ENCODE measurements at places on chromosomes 7 and 10. TPM values are rescaled to one million over a fixed set of nuclear protein-coding genes. Genes with fewer than 3 reads are reported as not detected.

DNA sequence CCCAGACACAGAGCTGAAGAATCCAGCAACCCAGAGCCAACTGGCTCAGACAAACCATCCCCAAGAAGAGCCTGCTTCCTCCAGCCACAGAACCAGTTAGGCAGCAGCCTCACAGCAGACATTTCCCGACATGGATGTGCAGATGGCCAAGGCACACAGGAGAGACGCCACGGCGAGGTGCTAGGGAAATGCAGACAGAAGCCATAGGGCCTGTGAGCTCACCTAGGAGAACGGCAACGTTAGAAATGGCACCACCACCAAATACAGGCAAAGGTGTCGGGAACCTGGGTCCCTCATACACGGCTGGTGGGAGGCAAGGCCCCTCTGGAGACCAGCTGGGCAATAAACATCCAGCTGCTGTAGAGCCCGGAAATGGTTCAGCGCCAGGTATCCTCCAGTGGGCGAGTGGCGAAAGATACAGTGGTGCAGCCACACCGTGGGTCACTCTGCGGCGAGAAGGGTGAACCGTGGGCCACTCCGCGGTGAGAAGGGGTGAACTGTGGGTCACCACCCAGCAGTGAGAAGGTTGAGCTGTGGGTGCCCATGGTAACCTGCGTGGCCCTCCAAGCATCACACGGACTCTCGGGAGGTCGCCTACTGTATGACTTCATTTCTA lies 31.2 kb downstream of the JAKMIP3 start:
- H3K36me3 ChIP-seq: no peaks in the 10 kb centered on the region
- no peak overlapping the region for H3K4me3 ChIP-seq

The LSM8 gene
- 33.0 TPM for total RNA-seq

GRCh38 chr7:571096-571717 lies 51.6 kb upstream of the PDGFA start:
- H3K36me3 ChIP-seq: no peaks in the 10 kb centered on the region
- DNase-seq: no peak
- H3K27ac ChIP-seq: no peak overlapping the region
- no peak overlapping the region for H3K4me3 ChIP-seq

DNA sequence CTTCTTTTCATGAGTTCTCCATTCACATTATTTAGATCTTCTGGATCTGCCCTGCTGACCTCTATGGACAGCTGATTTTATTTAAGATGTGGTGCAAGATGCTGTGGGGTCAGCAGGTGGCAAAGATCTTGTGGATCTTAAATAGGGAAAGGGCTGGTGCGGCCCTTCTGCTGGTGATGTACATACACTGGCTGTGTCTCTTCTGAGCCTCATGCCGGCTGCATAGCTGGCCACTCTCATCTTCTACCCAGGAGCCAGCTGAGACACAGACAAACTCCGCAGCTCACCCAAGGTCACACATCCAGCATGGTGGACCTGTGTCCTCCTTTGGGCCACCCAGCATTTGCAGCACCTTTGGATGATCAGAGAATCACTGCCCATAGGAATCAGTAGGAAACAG lies 9.7 kb downstream of the RBP3 start:
- H3K4me3 ChIP-seq: no peak overlapping the region
- no peaks in the 10 kb centered on the region for H3K36me3 ChIP-seq
- H3K4me1 ChIP-seq: no peaks in the 10 kb centered on the region
- peak; percentile 31 for DNase-seq
- no peak overlapping the region for H3K27ac ChIP-seq
- H3K27me3 ChIP-seq: peaks cover 2% of the 10 kb centered on the region

DNA sequence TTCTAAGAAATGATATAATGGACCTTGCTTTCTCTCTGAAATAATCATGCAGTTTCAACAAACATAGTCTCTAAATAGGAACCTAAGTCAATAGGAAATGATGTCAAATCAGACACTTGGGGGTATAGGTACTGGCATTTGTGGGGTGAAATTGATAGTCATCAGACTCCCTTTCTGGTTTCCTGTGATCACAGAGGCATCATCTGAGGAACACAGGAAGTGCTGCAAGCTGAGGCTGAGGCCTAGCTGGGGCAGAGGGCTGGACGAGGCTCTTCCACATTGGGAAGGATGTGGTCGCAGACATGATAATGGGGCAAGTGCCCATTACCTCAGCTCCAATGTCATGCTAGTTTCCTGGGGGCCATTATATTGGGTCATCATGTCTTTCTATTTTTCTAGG lies 33.5 kb upstream of the TARP start:
- H3K36me3 ChIP-seq: no peaks in the 10 kb centered on the region
- no peak for DNase-seq
- H3K27ac ChIP-seq: no peak overlapping the region
- peaks cover 11% of the 10 kb centered on the region for H3K27me3 ChIP-seq

- no peaks in the 10 kb centered on the region for H3K27me3 ChIP-seq
- no peaks in the 10 kb centered on the region for H3K4me1 ChIP-seq
- no peak for DNase-seq
- no peak overlapping the region for H3K4me3 ChIP-seq
Measured at GRCh38 chr7:37336259-37336658, 112.4 kb downstream of the ELMO1 start.

DNA sequence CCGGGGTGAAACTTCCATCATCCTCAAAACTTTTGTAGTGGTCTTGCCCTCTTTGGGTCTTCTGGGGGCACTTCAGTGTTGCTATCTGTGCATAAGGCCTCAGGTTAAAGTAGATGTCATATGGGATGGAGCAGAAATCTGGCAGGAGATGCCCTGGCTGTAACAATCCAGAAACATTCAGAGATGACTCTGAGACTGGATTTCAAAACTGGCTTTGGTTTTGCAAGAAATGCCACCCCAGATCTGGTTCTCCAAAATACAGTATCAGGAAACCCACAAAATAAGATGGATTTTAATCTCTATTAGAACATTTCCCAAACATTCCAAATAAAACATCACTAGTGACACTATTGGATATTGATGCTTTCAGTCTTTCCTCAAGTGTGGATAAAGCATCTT lies 191.5 kb downstream of the REEP3 start:
- H3K4me1 ChIP-seq: peaks cover 29% of the 10 kb centered on the region
- H3K27ac ChIP-seq: peak overlapping the region; percentile 49

The GPR146 gene
- 5.1 TPM for total RNA-seq

GRCh38 chr10:26755443-26755903 lies 58.0 kb downstream of the PDSS1 start:
- DNase-seq: no peak
- H3K27me3 ChIP-seq: no peaks in the 10 kb centered on the region
- peaks cover 12% of the 10 kb centered on the region for H3K36me3 ChIP-seq
- H3K4me3 ChIP-seq: no peak overlapping the region
- no peak overlapping the region for H3K27ac ChIP-seq
- H3K4me1 ChIP-seq: no peaks in the 10 kb centered on the region

DNA sequence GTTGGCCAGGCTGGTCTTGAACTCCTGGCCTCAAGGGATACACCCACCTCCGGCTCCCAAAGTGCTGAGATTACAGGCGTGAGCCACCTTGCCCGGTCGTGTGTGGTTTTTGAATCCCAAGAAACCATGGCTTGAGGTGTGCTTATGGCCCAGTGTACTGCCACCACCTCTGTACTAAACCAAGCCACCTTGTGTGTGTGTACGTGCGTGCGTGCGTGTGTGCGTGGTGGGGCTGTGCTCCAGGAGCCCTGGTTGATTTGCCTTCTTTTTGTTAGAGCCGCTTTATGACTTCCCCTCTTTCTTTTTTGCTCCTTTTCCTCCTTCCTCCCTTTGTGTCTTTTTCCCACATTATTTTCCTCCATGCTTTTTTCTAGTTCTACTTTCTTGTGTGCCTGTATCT lies 121.4 kb downstream of the CAMK1D start:
- H3K4me3 ChIP-seq: no peak overlapping the region
- H3K4me1 ChIP-seq: no peaks in the 10 kb centered on the region
- H3K27ac ChIP-seq: no peak overlapping the region
- no peaks in the 10 kb centered on the region for H3K36me3 ChIP-seq
- DNase-seq: no peak
- H3K27me3 ChIP-seq: peaks cover 3% of the 10 kb centered on the region

The FAM131B gene
- 1.2 TPM for total RNA-seq

DNA sequence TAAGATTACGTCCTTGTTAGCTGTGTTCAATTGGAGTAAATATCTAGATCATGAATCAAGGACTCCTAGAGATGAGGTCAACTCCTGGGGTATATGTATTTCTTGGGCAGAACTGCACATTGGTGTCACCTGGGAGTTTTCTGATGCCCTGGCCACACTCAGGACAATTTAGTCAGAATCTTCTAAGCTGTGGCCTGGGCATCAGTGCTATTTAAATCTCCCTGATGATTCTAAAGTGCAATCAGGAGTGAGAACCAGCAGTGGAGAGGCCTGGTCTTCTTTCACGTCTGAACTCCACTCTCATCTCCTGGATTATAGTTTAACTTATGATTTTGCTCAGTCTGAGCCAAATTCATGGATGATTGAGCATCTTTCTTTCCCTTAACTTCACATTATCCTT lies 218.0 kb downstream of the BMPER start:
- DNase-seq: no peak
- H3K4me1 ChIP-seq: peaks cover 6% of the 10 kb centered on the region

GRCh38 chr10:125742465-125742864 lies 23.0 kb downstream of the EDRF1 start:
- peaks cover 90% of the 10 kb centered on the region for H3K36me3 ChIP-seq
- H3K27ac ChIP-seq: no peak overlapping the region
- H3K4me3 ChIP-seq: no peak overlapping the region
- H3K27me3 ChIP-seq: no peaks in the 10 kb centered on the region
- DNase-seq: no peak
- H3K4me1 ChIP-seq: no peaks in the 10 kb centered on the region

- H3K27me3 ChIP-seq: no peaks in the 10 kb centered on the region
- H3K27ac ChIP-seq: no peak overlapping the region
- DNase-seq: no peak
- H3K4me3 ChIP-seq: no peak overlapping the region
Measured at GRCh38 chr7:123210986-123211385, 11.2 kb upstream of the SLC13A1 start.

- H3K4me3 ChIP-seq: no peak overlapping the region
- H3K36me3 ChIP-seq: peaks cover 7% of the 10 kb centered on the region
- peaks cover 22% of the 10 kb centered on the region for H3K4me1 ChIP-seq
- DNase-seq: peak; percentile 41
- no peak overlapping the region for H3K27ac ChIP-seq
- H3K27me3 ChIP-seq: no peaks in the 10 kb centered on the region
Measured at GRCh38 chr10:75146780-75147179, 35.3 kb downstream of the SAMD8 start.
